ENCODE measurements at places on chromosomes 5 and 9.

- DNase-seq, result no peak
These were observed 1023.1 kb upstream of the DMAC1 start for GRCh38 chr9:8822667-8823025.

- DNase-seq, result no peak
These were observed 108.9 kb upstream of the LHFPL2 start for GRCh38 chr5:78757269-78758053.

DNA sequence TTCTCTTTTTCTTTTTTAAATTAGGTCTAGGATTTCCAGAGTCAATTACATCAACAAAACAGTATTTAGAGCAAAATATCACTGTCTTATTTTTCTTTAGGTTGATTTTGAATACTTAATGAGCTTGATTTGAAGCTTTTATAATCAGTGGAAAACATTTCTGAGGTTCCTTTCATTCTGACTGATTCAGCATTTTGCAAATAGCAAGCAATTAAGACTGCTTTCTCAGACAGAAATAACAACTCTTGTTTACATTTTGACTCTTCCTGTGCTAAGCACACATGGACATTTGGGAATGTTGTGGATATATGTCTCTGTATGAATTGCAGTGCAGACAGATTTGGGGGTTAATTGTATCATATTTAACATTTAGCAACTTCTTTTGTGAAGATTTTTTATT, 22.2 kb upstream of the MCCC2 start:
- no peak for DNase-seq

DNA sequence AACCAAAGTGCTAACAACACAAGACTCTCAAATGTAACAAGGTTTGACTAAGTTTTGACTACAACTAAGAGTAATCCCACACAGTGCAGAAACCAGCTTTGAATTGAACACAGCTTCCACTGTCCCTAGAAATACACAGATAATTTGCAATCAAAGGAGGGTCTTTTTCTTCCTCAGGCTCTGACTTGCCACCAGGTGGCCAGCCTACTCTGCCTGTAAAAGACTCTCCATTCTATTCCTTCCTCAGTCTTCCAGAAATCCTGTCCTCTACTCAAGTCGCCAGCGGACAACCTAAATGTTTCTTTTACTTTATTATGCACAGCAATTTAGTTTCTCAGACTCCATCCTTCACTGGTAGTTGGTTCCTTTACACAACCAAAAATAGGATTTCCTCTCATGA, 32.2 kb upstream of the MCTP1 start:
- no peak for DNase-seq

GRCh38 chr5:149684371-149684770, 45.7 kb upstream of the PPARGC1B start:
- DNase-seq, result no peak

All from stimulated activated CD4-positive, alpha-beta T cell treated with anti-CD3 and anti-CD28 coated beads, TNF-alpha, amount 100 ng/mL, for 24 hours (primary cell).